HAP-1 (cell line): ENCODE measurements at places on chromosomes 13 and 19.

GRCh38 chr19:49553451-49554271 is 25.9 kb downstream of the RCN3 start:
- no peak for DNase-seq

- no peak for DNase-seq
Measured at GRCh38 chr13:30572859-30573275, 44.9 kb upstream of the USPL1 start.

- no peak for DNase-seq
Measured at GRCh38 chr13:35356572-35356971, 119.9 kb downstream of the MAB21L1 start.

- no peak for DNase-seq
Measured at GRCh38 chr13:102293723-102294122, 108.1 kb downstream of the FGF14 start.

DNA sequence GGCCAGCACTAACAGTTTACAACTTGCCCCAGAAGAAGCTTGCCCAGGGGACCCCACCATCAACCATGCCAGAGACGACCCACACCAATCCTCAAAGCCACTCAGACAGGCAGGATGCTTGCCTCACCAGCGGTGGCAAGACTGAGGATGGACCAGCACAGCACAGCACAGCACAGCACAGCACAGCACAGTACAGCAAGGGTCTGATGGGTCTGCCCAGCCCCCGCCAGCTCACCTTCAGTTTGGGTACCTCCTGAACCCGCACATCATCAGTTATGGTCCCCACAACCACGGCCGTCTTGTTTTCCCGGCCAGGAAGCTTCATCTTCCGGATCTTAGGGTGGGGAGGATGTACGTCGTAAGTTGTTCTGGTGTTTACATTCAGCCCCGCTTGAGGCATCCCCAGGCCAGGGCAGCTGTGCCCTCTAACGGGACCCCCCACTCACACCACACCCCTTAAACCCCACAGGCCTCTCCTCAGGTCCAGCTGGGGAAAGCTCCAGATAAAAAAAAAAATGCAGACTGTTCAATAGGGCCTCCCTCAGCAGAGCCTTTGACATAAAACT is 1.7 kb upstream of the FAM83E start:
- no peak for DNase-seq
